Cortex of kidney (tissue), 1 donor: ENCODE measurements at places on chromosomes 16 and 17.

- DNase-seq: no peak
Measured at GRCh38 chr16:35196313-35196712, 1736.9 kb downstream of the TP53TG3F start.

- DNase-seq: no peak
Measured at GRCh38 chr16:8374586-8375231, 215.6 kb downstream of the TMEM114 start.

- no peak for DNase-seq
Measured at GRCh38 chr17:65892912-65893377, 299.0 kb downstream of the CEP112 start.

DNA sequence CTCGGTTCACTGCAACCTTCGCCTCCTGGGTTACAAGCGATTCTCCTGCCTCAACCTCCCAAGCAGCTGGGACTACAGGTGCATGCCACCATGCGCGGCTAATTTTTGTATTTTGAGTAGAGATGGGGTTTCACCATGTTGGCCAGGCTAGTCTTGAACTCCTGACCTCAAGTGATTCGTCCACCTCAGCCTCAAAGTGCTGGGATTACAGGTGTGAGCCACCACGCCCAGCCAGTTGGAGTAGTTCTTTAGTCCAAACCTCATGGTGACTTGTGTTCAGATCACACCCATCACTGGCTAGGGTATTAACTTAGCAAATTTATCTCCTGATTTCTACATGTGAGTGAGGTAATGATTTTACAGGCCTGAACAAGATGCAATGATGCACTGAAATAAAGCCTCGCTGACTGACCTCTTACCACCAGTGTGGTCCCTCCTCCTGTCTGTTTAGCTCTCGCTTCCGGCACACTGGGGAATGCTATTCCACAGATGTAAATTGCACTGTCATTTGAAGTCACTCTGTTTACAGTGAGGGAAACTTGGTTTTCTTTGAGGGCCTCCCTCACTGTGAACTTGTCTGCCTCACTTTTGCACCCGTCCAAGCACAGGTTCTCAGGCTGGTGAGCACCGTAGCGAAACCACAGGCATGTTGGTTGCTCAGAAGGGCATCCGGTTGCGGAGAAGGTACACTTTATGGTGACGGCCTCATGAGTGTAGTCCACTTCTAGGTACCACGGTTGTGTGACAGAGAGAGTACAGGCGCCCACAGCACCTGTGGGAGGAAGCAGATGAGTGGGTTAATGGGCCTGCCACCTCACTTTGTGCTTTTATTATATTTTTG, 5.5 kb downstream of the IGSF6 start:
- no peak for DNase-seq

DNA sequence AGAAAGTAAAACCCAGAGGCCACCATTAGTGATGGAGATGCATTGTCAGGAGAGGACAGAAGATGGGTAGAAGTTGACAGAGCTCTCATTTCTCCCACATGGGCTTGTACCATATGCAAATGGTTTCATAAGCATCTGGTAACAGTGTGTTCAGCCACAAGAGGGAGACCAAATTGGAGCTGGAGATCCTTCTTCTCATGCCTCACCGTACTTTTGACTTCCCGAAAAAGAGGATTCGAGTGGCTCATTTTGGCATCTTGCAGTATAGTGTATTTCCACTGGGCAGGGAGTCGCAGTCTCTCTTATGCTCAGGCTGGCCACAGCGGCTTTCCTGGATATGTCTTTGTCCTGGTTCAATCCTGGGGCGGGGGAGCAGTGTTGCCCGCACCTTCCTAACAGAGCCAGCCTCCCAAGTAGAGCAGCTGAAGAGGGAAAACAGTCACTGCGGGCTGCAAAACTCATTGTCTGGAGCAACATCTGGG, 23.8 kb downstream of the TBC1D3B start:
- DNase-seq: no peak
